ENCODE measurements at places on chromosomes 3 and 15. TPM values are rescaled to one million over a fixed set of nuclear protein-coding genes. Genes with fewer than 3 reads are reported as not detected.
A peak's percentile ranks its signal among the peaks of the same experiment; 100 is the strongest.

DNA sequence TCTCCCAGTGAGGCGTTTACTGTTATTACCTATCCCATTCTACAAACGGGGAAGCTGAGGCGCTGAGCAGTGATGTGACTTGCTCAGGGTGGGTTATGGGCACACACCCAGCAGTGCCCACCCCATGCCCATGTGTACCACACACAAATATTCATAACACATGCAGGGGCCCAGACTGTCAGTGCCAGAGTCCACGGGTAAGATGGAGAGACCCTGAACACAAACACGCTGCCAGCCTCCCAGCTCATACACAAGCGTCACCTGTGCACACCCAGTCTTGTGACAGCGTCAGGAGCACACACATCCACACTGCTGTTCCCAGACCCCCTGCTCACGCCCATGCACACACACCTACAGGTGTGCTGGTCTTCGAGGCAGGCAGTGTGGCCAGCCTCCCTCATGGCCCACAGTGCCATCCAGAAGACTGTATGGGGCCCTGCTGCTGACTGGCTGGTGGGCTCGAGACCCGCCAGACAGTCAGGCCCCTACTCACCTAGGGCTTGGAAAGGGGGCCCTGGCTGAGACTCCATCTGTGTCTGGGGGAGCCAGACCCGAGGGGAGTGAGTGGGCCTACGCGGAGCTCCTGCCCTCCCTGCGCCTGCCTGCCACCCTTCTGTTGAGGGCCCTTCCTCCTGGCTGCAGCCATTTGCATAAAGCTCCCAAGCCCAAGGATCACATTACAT, 39.4 kb downstream of the DNAJB8 start:
- no peak for DNase-seq
- no peak overlapping the region for H3K4me3 ChIP-seq
- no peaks in the 10 kb centered on the region for H3K36me3 ChIP-seq

Gene CKMT1B
- not detected for total RNA-seq

Gene LRTM1
- total RNA-seq, result not detected

DNA sequence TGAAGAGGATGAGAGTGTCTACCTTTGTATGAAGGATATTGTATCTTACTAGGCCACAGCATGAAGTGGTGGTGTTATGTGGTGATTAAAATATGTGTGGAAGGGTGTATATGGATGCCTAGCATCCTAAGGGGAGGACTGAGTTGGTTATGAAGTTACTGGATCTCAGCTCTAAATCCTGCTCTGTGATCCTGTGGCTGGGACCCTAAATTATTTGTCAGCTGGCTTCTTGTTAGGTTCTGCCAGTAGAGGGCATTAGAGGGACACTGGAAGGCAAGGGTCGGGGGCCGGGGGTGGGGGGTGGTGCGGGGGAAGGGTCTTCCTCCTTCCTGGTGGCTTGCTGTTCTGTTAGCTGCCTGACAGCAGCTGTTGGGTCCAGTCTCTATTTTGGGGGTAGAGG, 34.9 kb downstream of the MORF4L1 start:
- H3K4me3 ChIP-seq, result no peak overlapping the region
- peaks cover 22% of the 10 kb centered on the region for H3K4me1 ChIP-seq
- DNase-seq, result no peak
- H3K36me3 ChIP-seq, result peaks cover 6% of the 10 kb centered on the region
- H3K27ac ChIP-seq, result peak overlapping the region; percentile 44

DNA sequence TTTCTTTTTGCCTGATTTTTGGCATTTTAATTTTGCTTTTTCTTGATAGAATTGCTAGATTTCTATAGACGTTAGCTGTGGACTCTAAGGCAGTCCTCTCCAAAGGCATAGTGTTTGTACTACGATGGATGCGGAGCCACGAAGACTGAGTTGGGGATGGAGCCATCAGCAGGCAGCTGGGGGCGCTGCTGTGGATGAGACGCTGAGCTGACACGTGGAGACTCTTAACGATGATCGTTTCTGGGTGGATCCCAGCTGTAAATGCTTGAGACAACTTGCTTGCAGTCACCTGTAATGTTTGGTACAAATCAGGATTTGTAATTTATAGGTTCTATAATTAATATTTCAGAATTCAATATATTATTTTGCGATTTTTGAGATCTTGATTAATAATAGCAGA, 13.3 kb upstream of the PPP1R2 start:
- no peaks in the 10 kb centered on the region for H3K36me3 ChIP-seq
- DNase-seq, result peak; percentile 43
- peak overlapping the region; percentile 47 for H3K4me3 ChIP-seq
- peaks cover 55% of the 10 kb centered on the region for H3K4me1 ChIP-seq

GRCh38 chr3:66099541-66100065, 60.9 kb upstream of the MAGI1 start:
- DNase-seq, result no peak
- no peaks in the 10 kb centered on the region for H3K36me3 ChIP-seq
- peaks cover 22% of the 10 kb centered on the region for H3K27me3 ChIP-seq
- H3K4me1 ChIP-seq, result no peaks in the 10 kb centered on the region

DNA sequence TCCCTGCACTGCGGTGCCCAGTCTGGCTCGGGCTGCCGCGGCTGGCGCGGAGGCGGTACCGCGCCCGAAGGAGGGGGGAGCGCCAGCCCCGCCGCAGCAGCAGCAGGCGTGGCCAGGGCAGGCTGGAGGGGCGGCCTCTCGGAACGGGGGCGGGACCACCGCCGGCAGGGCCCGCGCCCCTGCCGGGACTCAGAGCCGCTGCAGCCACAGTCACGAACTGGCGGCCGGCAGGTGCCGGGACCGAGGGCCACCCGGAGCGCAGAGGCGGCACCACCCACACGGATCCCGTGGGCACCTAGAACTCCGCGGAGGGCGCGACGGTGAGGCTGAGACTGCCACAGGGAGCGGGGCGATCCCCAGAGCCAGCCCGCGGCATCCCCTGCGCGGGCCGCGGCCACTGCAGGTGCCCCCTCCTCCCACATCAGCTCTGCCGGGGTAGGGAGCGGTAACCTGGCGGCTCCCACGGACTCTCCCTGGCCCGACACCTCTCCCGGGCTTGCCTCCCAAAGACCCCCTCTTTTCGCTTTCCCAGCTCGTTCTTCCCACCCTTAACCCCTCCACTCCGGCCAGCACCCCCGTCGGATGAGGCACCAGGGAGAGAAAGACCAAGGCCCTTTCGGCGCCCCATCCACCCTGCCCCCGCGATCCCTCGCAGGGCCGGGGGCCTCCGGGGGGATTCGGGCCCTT, at the start of gene VWA5B2:
Gene VWA5B2 (plus strand): TSS at position 192 of the 687 bp plus-strand sequence. CDS start 944 bp downstream, outside the sequence.
- no peak within 1 kb of the TSS for H3K27ac ChIP-seq
- H3K27me3 ChIP-seq, result peaks cover 60% of the 10 kb centered on the region
- H3K4me1 ChIP-seq, result peaks cover 5% of the 10 kb centered on the region
- DNase-seq, result peak; percentile 81

Gene HRH1
- 4.6 TPM for total RNA-seq

Gene GPR156
- total RNA-seq, result not detected

- no peaks in the 10 kb centered on the region for H3K27me3 ChIP-seq
- H3K4me3 ChIP-seq, result peak overlapping the region; percentile 94
- H3K36me3 ChIP-seq, result peaks cover 4% of the 10 kb centered on the region
- H3K4me1 ChIP-seq, result peaks cover 61% of the 10 kb centered on the region
Measured at GRCh38 chr3:48466386-48467109, 20.0 kb downstream of the ATRIP start.

- no peaks in the 10 kb centered on the region for H3K27me3 ChIP-seq
- H3K36me3 ChIP-seq, result peaks cover 3% of the 10 kb centered on the region
- H3K4me3 ChIP-seq, result no peak overlapping the region
- DNase-seq, result no peak
Measured at GRCh38 chr3:154625756-154626155, 195.8 kb upstream of the GPR149 start.

GRCh38 chr3:44932986-44933944, 42.7 kb downstream of the ZDHHC3 start:
- no peaks in the 10 kb centered on the region for H3K4me1 ChIP-seq
- DNase-seq, result no peak
- H3K27me3 ChIP-seq, result no peaks in the 10 kb centered on the region
- H3K27ac ChIP-seq, result no peak overlapping the region
- H3K36me3 ChIP-seq, result peaks cover 3% of the 10 kb centered on the region

DNA sequence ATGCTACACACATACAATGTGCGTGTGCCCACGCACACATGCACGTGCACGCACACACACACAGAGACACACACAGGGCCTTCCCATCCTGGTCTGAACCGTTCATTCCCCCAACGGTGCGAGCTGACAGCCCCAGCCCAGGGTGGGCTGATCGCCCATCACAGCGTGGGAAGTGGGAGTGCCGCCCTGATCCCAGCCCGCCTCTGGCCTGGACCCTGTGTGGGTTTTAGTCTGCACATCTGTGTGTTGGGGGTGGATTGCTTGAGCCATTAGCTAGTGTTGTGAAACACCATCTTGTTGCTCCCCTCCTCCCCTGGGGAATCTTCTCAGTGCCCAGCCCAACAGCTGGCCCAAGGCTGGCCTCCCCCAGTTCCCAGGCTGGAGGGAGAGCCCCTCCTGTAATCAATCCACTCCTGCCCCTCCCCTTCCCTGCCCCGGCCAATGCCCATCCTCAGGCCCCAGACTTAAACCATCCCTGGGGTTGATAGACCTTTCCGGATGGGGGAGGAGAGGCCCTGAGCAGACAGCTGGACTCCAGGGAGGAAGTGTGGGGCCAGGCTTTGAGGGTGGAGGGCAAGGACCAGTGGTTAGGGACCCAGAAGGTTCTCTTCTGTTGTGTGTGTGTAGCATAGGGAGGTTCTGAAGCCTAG, 8.3 kb downstream of the SEMA3G start:
- no peaks in the 10 kb centered on the region for H3K36me3 ChIP-seq
- H3K4me1 ChIP-seq, result no peaks in the 10 kb centered on the region
- H3K27me3 ChIP-seq, result no peaks in the 10 kb centered on the region
- no peak for DNase-seq

- no peak overlapping the region for H3K4me3 ChIP-seq
- no peaks in the 10 kb centered on the region for H3K36me3 ChIP-seq
- H3K27ac ChIP-seq, result no peak overlapping the region
- no peaks in the 10 kb centered on the region for H3K4me1 ChIP-seq
- no peak for DNase-seq
Measured at GRCh38 chr3:86937306-86937791, 53.6 kb downstream of the VGLL3 start.

GRCh38 chr3:25294169-25294805, 133.8 kb upstream of the RARB start:
- H3K36me3 ChIP-seq, result no peaks in the 10 kb centered on the region
- DNase-seq, result no peak
- no peak overlapping the region for H3K4me3 ChIP-seq
- no peak overlapping the region for H3K27ac ChIP-seq

Gene LAMB2
- 0.39 TPM for total RNA-seq

DNA sequence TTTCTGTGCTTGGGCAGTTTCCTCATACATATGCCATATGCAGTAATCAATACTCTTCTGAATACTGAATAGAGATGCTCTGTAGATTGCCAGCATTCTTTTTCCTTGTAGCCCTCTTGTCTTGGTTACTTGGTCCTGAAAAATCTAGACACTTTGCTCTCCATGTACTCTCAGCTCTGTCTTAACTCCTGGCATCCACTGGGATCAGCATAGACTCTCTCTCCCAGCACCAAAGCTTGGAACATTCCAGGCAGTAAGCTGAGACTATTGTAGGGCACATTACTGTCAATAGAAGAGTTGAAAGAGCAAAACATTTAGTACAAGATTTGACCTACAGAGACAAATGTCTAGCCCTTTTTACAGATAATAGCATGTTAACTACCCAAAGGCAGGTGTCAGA, 1100.3 kb downstream of the TBL1XR1 start:
- no peak for DNase-seq
- H3K27me3 ChIP-seq, result no peaks in the 10 kb centered on the region
- H3K27ac ChIP-seq, result no peak overlapping the region
- H3K4me3 ChIP-seq, result no peak overlapping the region
- H3K36me3 ChIP-seq, result peaks cover 2% of the 10 kb centered on the region
- H3K4me1 ChIP-seq, result no peaks in the 10 kb centered on the region

Gene ACY1
- 42.4 TPM for total RNA-seq

- H3K4me1 ChIP-seq, result peaks cover 26% of the 10 kb centered on the region
- no peak for DNase-seq
- no peak overlapping the region for H3K27ac ChIP-seq
- peaks cover 83% of the 10 kb centered on the region for H3K27me3 ChIP-seq
- peaks cover 4% of the 10 kb centered on the region for H3K36me3 ChIP-seq
Measured at GRCh38 chr15:96326328-96327154, 4.0 kb upstream of the NR2F2 start.

- no peaks in the 10 kb centered on the region for H3K36me3 ChIP-seq
- DNase-seq, result peak; percentile 5
- peaks cover 10% of the 10 kb centered on the region for H3K4me1 ChIP-seq
- peaks cover 3% of the 10 kb centered on the region for H3K27me3 ChIP-seq
Measured at GRCh38 chr15:88834211-88834812, 31.1 kb downstream of the ACAN start.

DNA sequence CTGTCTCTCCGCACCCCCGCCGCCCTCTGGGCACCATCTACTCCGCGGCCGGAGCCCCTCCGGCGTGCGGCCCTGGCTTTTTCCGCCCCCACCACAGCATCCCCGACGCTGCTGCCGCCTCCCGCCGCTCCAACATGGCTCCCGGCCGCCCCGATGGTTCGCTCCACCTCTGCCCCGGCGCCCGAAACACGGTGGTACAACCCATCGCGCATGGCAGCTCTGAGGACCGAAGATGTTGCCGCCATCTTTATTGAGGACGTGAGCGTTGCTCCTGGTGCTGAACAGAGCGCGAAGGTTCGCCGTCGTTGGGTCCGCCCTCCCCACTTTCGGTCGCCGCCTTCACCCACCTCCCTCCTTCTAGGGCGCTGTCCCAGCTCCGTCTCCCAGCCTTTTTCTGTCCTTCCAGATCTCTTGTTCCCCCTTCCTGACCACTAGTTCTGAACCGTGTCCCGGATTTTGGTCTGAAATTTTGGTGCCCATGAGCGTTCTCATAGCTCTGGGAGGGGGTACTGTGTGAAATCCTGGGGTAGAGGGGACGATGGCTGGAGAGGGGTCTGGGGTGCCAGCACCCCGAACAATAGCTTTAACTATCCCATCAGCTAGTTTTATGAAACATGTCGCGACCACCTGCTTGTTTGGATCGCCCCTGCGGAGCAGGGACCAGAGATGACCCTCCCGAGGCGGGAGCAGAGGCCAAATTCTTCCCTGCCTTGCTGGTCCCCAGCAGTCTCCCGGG, at the start of gene CELSR3:
Gene CELSR3 (minus strand): TSS at position 134 of the 736 bp plus-strand sequence. CDS start 252 bp downstream, outside the sequence.
- peaks cover 2% of the 10 kb centered on the region for H3K36me3 ChIP-seq
- H3K4me3 ChIP-seq, result peak within 1 kb of the TSS; percentile 98
- H3K27me3 ChIP-seq, result peaks cover 31% of the 10 kb centered on the region
- H3K4me1 ChIP-seq, result peaks cover 20% of the 10 kb centered on the region

Gene HDC
- 1.7 TPM for total RNA-seq

Gene ERICH6
- total RNA-seq, result not detected

GRCh38 chr3:139937674-139938279, 2.8 kb downstream of the CLSTN2 start:
- peaks cover 2% of the 10 kb centered on the region for H3K36me3 ChIP-seq
- DNase-seq, result peak; percentile 8
- H3K27ac ChIP-seq, result no peak overlapping the region
- peaks cover 75% of the 10 kb centered on the region for H3K27me3 ChIP-seq
- H3K4me3 ChIP-seq, result no peak overlapping the region
- peaks cover 10% of the 10 kb centered on the region for H3K4me1 ChIP-seq

- H3K27me3 ChIP-seq, result peaks cover 37% of the 10 kb centered on the region
- H3K4me1 ChIP-seq, result no peaks in the 10 kb centered on the region
- no peak for DNase-seq
- no peaks in the 10 kb centered on the region for H3K36me3 ChIP-seq
- H3K4me3 ChIP-seq, result no peak overlapping the region
Measured at GRCh38 chr3:142912402-142913172, 23.7 kb upstream of the PCOLCE2 start.

Gene SACM1L
- 77.1 TPM for total RNA-seq

Gene USP50
- not detected for total RNA-seq

All from activated T-cell treated with anti-CD3 and anti-CD28 coated beads, Interleukin-2, amount 50 U/mL, for 72 hours (primary cell).